ENCODE measurements at places on chromosomes 12 and 14.

DNA sequence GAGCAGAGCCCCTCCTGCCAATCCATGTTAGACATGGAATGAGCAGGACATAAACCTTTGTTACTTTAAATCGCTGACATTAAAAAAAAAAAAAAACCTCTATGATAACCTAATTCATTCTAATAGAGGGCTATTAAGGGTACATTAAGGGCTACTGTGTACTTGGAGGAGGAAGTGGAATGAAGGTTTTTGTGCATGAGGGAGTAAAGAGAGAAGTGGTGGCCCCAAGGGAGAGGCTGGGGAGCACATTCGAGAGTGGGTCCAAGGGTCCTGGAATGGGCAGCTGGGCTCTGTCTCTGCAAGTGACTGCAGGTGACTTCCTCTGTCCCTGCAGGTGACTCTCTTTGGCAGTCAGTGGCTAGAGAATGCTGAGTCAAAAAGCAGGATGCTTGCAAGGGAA is 32.1 kb upstream of the PTGDR start:
- no peak overlapping the region for H3K27ac ChIP-seq
- no peaks in the 10 kb centered on the region for H3K27me3 ChIP-seq
- no peak overlapping the region for H3K4me3 ChIP-seq
- no peak for DNase-seq
- H3K4me1 ChIP-seq = peaks cover 24% of the 10 kb centered on the region
- H3K36me3 ChIP-seq = no peaks in the 10 kb centered on the region

GRCh38 chr12:89393551-89394121 is 41.3 kb upstream of the DUSP6 start:
- H3K4me1 ChIP-seq = peaks cover 5% of the 10 kb centered on the region
- H3K27me3 ChIP-seq = no peaks in the 10 kb centered on the region
- no peak for DNase-seq

DNA sequence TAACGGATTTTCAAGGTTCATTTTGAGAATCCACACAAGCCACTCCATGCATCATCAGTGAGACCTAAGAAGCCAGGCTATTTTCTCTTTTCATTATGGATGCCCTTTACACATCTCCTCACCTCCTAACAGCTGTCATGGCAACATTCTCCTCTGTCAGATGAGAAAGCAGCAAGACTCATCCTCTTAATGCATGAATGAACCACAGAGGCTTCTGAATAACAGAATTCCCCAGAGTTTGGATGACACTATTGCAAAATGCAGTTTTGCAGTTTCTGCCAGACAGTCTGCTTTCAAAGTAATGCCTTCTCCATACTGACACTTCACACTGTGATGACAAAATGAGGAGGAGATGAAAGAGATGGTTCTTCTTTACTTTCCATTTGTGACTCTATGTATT is 286.7 kb upstream of the GRIP1 start:
- peaks cover 3% of the 10 kb centered on the region for H3K4me1 ChIP-seq
- peaks cover 12% of the 10 kb centered on the region for H3K27me3 ChIP-seq
- H3K27ac ChIP-seq = peak overlapping the region; percentile 23
- H3K4me3 ChIP-seq = no peak overlapping the region
- H3K36me3 ChIP-seq = no peaks in the 10 kb centered on the region

GRCh38 chr14:47438650-47439140 is 236.7 kb downstream of the MDGA2 start:
- no peaks in the 10 kb centered on the region for H3K27me3 ChIP-seq
- H3K36me3 ChIP-seq = peaks cover 2% of the 10 kb centered on the region
- DNase-seq = no peak
- no peak overlapping the region for H3K27ac ChIP-seq

DNA sequence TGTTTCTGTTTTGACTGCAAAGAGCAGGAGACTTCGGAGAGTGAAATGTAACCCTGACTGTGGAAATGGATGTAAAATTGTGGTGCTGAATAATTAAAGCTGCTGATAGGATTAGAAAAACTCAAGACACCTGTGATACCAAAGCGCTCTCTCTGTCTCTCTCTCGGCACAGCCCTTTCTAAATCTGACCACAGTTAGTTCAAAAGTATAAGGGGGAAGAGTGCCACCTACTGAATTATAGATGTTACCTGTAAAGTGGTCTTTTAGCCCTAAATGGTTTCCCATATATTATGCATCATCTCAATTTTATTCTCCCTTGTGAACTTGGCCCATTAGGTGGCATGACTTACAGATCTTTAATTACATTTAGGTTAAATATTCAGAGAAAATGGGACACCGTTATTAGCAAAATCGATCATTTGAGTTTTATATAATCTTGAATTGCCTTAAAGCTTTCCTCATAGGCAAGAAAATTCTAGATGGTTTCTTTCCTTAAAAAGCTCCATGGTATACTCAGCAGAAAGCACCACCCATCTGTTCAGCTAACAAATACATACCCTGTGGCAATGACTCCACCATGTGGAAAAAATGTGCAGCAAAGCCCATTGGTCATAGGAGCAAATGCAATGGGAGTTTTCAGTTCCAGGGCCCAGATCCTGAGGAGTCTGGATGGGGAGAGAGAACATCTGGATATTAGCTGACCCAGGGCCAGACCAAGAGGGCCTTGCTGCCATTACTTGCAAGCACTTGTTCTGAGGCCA is 18.1 kb downstream of the RFC5 start:
- no peak overlapping the region for H3K4me3 ChIP-seq
- peaks cover 86% of the 10 kb centered on the region for H3K36me3 ChIP-seq
- DNase-seq = no peak
- H3K4me1 ChIP-seq = no peaks in the 10 kb centered on the region
- peak overlapping the region; percentile 72 for H3K27ac ChIP-seq

DNA sequence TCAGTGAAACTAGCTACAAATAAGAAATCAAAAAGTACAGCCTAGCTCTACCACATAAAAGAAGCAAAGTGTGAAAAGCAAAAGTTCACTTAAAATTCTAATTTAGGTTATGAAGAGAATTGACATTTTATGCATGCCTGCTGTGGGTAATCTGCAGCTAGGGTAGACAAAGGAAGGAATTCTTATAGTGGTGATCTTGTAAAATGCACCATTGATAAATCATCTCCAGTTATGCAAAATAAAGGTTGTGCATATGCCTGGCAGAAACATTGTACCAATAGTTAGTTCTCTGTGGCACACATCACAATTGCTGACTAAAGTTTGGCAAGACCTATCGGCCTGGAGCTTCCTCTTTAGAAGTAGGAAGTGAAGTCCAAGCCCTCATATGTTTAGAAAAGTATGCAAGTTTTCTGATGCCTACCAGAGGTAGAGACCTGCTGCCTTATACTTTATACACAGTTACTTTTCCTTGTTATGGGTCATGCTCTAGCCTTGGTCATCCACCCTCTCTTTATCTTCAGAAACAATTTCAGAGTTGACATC is 78.3 kb downstream of the TSHR start:
- no peak overlapping the region for H3K27ac ChIP-seq
- DNase-seq = no peak
- no peaks in the 10 kb centered on the region for H3K36me3 ChIP-seq
- no peaks in the 10 kb centered on the region for H3K4me1 ChIP-seq

DNA sequence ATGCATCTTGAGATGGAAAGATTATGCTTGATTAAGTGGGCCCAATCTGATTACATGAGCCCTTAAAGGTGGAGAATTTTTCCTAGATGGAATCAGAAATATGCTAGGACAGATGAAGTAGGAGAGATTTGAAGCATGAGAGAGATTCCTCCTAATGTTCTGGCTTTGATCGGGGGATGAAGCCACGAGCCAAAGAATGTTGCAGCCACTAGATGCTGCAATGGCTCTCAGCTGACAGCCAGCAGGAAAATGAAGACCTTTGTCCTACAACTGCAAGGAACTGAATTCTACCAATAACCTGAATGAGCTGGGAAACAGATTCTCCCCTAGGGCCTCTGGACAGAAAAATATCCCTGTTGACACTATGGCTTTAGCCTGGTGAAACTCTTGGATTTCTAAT is 82.6 kb upstream of the ATP2B1 start:
- no peak overlapping the region for H3K27ac ChIP-seq
- H3K4me1 ChIP-seq = peaks cover 3% of the 10 kb centered on the region
- H3K4me3 ChIP-seq = no peak overlapping the region
- no peaks in the 10 kb centered on the region for H3K27me3 ChIP-seq

DNA sequence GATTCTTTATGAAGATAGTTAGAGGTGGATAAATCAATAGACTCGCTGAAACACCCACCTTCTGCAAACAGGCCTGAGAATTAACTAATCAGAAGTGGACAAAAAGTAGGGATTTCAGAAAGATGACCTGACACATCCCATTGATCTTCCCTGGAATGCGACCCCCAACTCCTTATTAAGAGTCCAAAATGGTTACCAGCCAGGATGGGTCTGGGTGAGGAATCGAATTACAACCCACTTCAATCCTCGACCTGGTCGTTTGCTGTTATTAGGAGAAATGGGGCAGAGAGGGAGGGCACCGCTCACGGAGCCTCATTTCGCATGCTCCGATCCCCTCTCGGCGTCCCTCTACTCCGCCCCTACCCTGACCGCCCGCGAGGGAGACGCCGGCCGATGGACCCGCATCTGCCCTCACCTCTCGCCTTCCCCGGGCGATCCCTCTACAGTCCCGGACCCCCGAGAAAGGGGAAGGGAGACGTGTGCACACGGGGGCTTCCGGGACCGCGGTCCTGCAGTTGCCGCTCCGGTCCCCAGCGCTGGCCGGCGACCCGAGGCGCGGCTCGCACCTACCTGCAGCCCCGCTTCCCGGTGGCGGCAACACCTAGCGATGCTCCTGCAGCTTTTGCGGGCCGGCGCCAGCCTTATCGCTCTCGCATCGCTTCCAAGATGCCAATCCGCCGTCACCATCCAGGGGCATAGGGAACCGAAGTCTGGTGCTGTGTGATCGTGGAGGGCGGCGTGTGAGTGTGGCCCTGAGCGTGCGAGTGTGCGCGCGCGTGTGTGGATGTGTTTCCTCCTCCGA is 69.3 kb upstream of the USP15 start:
- peak overlapping the region; percentile 82 for H3K4me3 ChIP-seq
- peak overlapping the region; percentile 8 for H3K27ac ChIP-seq
- peaks cover 38% of the 10 kb centered on the region for H3K27me3 ChIP-seq
- peaks cover 23% of the 10 kb centered on the region for H3K4me1 ChIP-seq
- H3K36me3 ChIP-seq = no peaks in the 10 kb centered on the region

- H3K4me1 ChIP-seq = no peaks in the 10 kb centered on the region
- H3K4me3 ChIP-seq = no peak overlapping the region
- DNase-seq = no peak
- peaks cover 42% of the 10 kb centered on the region for H3K27me3 ChIP-seq
- H3K36me3 ChIP-seq = no peaks in the 10 kb centered on the region
Observed at GRCh38 chr14:69553252-69553651, 21.4 kb downstream of the CCDC177 start.

- H3K36me3 ChIP-seq = no peaks in the 10 kb centered on the region
- no peaks in the 10 kb centered on the region for H3K4me1 ChIP-seq
- H3K27ac ChIP-seq = no peak overlapping the region
- H3K4me3 ChIP-seq = no peak overlapping the region
- no peaks in the 10 kb centered on the region for H3K27me3 ChIP-seq
- DNase-seq = no peak
Observed at GRCh38 chr12:72141381-72141780, 130.8 kb upstream of the TRHDE start.

DNA sequence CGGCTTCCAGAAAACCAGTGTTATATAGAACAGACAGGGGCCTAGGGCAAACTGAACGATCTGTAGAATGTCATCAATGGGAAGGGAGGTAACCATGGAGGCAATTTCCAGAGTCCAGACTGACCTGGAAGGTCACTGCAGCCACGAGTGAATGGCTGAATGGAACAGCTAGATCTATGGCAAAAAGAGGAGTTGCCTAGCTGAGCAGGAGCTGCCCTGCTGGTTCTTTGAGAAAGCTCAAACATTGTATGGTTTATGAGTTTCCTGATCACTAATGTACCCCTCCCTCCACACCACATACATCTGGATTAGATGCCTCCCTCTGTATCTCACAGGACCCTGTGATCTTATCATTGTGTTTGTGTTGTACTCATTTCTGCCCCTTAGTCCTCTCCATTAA is 1.0 kb upstream of the RERG start:
- H3K36me3 ChIP-seq = no peaks in the 10 kb centered on the region
- H3K27me3 ChIP-seq = peaks cover 41% of the 10 kb centered on the region
- no peak overlapping the region for H3K4me3 ChIP-seq
- no peak for DNase-seq

DNA sequence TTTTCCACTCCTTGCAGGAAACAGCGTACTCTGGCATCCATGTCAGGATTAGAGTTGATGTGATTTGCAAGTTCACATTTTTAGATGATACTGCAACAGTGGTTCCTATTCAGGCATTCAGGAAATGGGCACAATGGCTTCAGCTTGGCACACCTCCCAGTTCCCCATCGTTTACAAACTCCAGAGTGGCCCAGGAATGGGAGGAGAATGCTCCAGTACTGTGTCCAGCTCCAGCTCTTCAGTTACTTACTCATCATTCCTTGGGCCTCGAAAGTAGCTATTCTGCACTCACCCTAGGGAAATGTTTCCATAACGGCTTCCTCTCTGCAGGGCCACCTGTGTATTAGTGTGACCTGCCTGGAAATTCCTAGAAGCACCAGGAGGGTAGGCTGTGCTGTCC is 239.7 kb upstream of the RGS6 start:
- no peak overlapping the region for H3K4me3 ChIP-seq
- DNase-seq = no peak
- H3K36me3 ChIP-seq = peaks cover 3% of the 10 kb centered on the region
- H3K27ac ChIP-seq = no peak overlapping the region
- peaks cover 11% of the 10 kb centered on the region for H3K4me1 ChIP-seq

DNA sequence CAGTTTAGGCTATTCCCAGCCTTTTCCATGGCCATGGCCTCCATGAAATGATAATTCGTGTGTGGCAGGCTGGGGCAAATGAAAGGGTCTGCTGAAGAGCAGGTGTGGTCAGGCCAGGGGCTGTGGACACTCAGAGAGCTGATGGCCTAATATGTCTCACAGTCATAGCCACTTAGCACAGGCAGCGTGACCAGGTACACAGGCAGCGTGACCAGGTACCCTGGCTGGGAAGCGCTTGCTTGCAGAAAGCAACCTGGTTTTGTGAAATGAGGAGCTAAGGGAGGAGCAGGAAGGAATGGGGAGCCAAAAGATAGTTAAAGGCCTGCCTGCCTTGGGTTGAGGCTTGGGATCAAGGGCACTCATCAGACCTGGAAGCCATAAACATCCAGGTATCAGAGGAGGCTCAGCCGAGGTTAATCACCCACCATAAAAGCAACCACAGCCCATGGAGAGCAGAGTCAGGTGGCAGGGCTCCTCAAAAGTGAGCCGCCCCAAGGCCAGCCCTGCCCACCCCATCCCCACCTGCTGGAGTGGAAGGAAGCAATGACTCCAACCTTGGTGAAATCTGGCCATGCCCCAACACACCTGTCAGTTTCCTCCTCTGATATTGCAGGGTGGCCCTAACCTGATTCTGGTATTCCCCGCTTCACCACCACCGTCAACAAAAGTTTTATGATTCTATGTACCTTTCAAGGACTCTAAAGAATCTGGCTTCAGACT is 8.0 kb upstream of the KRT8 start:
- H3K4me1 ChIP-seq = no peaks in the 10 kb centered on the region
- no peak for DNase-seq
- H3K36me3 ChIP-seq = peaks cover 3% of the 10 kb centered on the region
- H3K27ac ChIP-seq = no peak overlapping the region

- peaks cover 32% of the 10 kb centered on the region for H3K4me1 ChIP-seq
- no peak for DNase-seq
- H3K27me3 ChIP-seq = no peaks in the 10 kb centered on the region
- H3K36me3 ChIP-seq = peaks cover 14% of the 10 kb centered on the region
- peak overlapping the region; percentile 96 for H3K27ac ChIP-seq
Observed at GRCh38 chr12:57086493-57087009, 2.4 kb upstream of the NAB2 start.

- no peaks in the 10 kb centered on the region for H3K4me1 ChIP-seq
- no peak overlapping the region for H3K27ac ChIP-seq
- no peaks in the 10 kb centered on the region for H3K27me3 ChIP-seq
- peaks cover 3% of the 10 kb centered on the region for H3K36me3 ChIP-seq
Observed at GRCh38 chr14:61042220-61042619, 61.2 kb downstream of the SLC38A6 start.

Measured in effector memory CD8-positive, alpha-beta T cell (primary cell).